Glomerular endothelial cell (primary cell): ENCODE measurements at places on chromosomes 1 and 21. TPM values are rescaled to one million over a fixed set of nuclear protein-coding genes. Genes with fewer than 3 reads are reported as not detected.

The SRSF4 gene
- 41.2 and 61.3 TPM in 2 replicates for total RNA-seq

GRCh38 chr1:156767879-156768604, 707 bp downstream of the PRCC start:
- no peak for DNase-seq

- peak; percentile 65 for DNase-seq
These were observed at the start of gene PM20D1 for GRCh38 chr1:205849619-205850355. PM20D1 (minus strand) TSS chr1:205850132; CDS start chr1:205850072, 60 bp downstream.

GRCh38 chr1:221858818-221859611, 117.1 kb upstream of the DUSP10 start:
- DNase-seq, result no peak

GRCh38 chr1:169590932-169591331, 4.7 kb upstream of the F5 start:
- DNase-seq, result no peak

DNA sequence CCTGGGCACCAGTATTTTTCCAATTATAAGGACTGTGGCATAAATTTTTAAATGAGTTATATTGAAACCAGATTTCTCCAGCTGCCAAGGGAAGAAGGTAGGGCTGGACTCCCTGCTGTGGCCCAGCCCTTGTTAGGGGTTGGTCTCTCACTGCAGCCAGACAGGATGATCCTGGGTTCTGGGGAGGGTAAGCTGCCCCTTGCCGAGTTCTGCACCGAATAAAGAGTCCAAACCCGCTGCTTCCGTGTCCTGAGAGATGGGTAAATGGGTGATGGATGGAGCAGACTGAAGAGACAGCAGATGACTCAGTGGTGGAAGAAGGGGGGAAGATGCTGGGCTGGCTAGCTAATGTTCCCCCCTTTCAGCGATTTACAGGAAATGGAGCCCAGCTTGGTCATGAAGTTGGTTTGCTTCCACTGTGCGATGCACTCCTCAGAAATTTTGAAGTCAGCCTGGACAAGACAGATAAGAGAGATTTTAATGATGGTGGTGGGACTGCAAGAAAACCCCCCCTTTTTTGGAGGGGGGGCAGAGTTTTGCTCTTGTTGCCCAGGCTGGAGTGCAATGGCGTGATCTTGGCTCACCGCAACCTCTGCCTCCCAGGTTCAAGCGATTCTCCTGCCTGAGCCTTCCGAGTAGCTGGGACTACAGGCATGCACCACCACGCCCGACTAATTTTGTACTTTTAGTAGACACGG, 41.4 kb downstream of the YARS1 start:
- DNase-seq, result no peak

- DNase-seq, result no peak
These were observed 52.3 kb upstream of the COX20 start for GRCh38 chr1:244783138-244783537.

The PLCH2 gene
- total RNA-seq, result 0.47 TPM in 1 of 2 replicates, not detected in the other

DNA sequence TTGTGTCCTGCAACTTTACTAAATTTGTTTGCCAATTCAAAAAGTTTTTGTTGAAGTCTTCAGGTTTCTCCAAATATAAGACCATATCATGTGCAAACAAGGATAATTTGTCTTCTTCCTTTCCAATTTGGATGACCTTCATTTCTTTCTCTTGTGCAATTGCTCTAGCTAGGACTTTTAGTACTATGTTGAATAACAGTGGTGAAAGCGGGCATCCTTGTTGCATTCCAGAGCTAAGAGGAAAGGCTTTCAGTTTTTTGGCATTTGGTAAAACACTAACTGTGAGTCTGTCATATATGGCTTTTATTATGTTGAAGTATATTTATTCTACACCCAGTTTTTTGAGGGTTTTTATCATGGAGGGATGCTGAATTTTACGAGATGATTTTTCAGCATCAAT, 630.0 kb upstream of the ADGRL2 start:
- no peak for DNase-seq

DNA sequence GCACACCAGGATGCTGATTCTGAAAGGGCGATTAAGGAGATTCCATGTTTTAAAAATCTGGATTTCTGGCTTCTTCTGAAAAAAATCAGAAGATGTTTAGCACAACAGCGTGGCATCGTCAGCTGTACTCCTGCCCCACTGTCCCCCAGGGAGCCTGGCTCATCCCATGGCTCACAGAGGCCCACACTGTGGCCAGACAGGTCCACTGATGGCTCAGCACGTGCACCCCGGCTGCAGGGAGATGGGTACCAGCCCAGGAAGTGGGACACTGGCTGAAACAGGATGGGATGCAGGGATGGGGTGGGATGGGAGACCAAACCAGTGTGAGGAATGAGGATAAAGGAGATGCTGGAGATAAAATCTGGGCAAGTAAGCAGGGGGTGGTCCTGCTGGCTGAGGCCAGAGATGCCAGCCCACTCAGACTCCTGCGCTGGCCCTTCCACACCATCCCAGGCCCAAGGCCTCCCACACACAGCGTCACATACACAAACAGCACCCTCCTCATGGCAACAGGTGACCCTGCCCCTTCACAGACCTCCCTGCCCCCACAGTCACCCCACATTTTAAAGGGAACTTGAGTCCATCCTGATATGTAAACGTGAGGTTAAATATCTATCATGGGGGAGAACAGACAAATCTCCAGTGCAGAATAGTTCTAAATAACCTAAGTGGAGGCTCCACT, 23.9 kb upstream of the SAMD11 start:
- DNase-seq, result no peak

DNA sequence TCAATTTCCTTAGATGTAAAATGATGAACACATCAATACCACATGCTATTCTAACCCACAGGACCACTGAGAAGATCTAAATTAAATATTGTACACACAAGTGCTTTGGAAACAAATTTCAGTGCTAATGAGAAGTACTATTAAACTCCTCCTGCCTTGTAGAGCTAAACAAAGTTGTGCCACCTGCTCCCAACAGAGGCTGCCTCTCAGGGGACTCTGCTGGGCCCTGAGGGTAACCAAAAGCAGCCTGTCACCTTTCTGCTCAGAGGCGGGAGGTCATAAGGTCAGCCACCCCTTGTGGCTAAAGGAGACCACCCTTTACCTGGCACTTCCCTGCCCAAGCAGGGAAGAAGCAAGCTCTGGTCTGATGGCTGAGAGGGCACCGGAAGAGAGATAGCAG, 6.3 kb downstream of the SLC9A1 start:
- DNase-seq, result no peak

The UBASH3A gene
- not detected in 2 replicates for total RNA-seq

The DPT gene
- not detected in 2 replicates for total RNA-seq

The CNR2 gene
- not detected in 2 replicates for total RNA-seq

GRCh38 chr1:209154912-209155311, 428.6 kb upstream of the CAMK1G start:
- no peak for DNase-seq

DNA sequence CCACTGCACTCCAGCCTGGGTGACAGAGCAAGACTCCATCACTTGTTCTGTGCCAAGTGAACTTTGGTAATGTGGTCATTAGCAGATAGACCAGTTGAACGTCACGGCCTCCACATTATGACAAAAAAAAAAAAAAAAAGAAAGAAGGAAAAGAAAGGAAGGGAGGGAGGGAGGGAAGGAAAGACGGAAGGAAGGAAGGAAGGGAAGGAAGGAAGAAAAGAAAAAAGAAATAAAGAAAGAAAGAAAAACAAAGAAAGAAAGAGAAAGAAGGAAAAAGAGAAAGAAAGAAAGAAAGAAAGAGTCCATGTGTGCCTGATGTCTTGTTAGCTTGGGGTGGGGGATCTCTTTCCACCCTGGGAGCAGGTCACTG, 45.3 kb downstream of the SIM2 start:
- no peak for DNase-seq

The TRABD2B gene
- total RNA-seq, result 0.05 and 0.06 TPM in 2 replicates

GRCh38 chr1:64171797-64172281, 31.6 kb upstream of the UBE2U start:
- no peak for DNase-seq

The PRR9 gene
- not detected in 2 replicates for total RNA-seq

DNA sequence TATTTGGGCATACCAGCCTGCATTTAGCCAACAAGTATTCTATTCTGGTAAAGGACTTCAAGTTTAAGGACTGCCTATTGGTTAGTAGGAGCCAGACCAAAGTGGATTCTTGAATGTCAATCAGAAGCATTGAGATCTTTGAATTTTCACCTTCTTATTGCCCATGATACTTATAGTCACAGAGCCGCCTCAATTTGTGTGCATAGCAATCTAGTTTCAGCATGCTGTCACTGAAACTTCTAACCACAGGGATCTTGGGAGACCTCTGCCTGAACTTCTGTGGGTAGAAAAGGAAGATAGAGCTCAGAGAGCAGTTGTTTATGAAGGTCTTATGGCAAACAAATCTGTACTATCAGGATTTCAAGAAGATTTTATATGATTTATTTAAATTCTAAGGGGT, 501.4 kb upstream of the USP24 start:
- DNase-seq, result no peak

DNA sequence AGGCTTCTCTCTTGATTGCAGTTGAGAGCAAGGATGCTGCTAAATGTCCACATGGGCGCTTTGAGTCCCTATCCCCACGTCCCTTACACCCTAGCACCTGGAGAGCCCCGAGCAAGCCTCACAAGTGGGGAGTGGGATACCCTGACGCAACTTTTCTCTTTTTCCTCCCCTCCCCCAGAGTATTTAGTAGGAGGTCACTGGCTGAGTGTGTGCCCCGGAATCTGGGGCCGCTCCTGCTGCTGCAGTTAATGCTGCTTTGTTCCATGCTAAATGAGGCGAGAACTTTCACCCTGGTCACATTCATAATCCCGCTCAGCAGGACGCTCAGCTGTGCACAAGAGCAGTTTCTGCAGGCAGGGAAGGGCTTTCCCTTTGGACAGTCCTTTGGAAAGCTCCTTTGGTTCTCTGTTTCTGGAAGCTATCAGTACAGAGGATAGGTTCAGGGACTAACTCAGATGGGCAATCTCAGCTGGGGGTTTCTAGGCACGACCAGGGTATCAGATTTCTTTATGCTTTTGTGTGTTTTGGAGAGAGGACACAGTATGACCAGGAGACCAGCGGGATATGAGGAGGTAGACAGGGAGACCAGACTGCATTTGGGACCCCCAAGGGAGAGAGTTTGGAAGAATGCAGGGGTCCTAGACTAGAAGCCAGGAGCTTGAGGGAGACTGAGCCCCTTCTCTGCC, 75.9 kb downstream of the NOS1AP start:
- DNase-seq, result no peak

The S100A1 gene
- not detected in 2 replicates for total RNA-seq

The DNASE2B gene
- not detected in 2 replicates for total RNA-seq

The RAB7B gene
- 0.63 TPM in 1 of 2 replicates, not detected in the other for total RNA-seq

- DNase-seq, result no peak
These were observed 9.4 kb downstream of the RUSC1 start for GRCh38 chr1:155329980-155330598.

The INSRR gene
- not detected in 2 replicates for total RNA-seq

The AKR1A1 gene
- total RNA-seq, result 123 and 133 TPM in 2 replicates

DNA sequence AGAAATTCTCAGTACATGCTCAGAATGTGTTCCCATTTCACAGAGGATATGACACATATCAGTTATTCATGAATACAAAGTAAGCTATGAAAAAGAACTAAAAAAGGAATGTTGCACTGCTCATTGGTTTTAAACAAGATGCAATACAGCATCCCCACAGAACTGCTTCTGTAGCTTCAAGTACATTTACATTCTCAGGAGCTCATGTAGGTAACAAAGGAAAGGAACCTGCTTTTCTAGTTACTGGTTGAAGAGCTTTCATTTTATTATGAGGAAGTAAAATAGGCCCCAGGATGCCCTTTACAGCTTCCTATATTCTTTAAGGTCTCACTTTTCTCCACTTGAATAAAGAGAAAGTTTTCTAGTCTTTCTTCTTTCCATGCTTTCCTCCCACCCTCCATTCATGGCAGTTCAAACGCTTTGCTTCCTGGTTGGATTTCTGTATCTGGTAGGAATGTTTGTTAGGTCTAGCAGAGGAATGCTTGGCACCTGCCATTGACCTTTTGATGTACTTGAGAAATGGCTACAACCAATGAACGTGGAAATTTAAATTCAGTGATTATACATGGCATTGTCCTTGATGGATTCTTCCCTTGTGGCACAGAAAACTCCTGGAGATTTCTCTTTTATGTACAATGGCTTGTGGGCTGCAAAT, 27.1 kb upstream of the KCNK2 start:
- no peak for DNase-seq

DNA sequence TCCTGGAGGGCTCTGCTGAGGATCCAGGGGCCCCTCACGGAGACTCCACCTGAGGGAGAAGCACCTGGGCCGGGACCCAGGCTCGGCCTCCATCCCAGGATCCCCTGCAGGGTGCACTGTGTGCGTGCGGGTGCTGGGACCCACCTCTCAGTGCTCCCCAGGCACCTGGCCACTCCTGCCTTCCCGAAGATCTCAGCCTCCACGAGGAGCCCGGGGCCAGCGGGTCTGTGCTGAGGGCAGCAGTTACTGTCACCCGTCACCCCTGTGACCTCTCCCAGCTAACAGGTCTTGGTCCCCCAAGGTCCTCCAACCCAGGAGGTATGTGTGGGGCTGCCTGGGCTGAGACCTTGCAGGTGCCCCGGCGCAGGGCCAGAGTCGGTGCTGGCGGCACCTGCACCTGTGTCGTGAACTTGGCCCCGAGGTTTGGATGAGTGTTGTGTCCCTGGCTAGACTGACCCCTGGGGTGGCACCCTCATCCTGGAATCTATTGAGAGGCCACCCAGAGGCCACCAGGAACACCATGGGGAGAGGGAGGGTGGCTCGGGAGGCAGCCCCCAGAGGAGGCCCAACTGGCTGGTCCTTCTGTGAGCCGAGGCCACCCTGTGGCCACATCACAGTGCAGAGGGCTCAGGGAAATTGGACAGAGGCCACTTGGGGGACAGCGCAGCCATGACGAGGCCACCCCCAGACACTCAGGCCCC, 17.7 kb downstream of the MORN1 start:
- no peak for DNase-seq

DNA sequence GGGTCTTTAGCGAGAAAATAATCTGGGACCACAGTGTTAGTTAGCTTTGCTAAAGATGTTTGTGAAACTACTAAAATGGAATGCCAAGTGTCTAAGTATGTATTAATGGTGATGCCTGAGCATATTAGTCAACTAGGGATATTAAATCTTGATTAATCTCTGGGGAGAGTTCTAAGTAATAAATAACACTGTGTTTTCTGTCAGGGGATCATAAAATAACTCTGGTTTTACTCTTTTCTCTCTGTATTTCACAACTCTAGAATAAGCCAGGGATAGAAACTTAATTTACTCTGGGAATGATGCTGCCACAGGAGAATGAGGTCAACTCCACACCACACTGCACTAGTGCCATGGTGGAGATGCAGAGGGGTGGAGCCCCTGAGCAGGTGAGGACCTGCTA, 399.2 kb downstream of the PTBP2 start:
- DNase-seq, result no peak

- DNase-seq, result no peak
These were observed 36.6 kb upstream of the LCE5A start for GRCh38 chr1:152473887-152474537.

DNA sequence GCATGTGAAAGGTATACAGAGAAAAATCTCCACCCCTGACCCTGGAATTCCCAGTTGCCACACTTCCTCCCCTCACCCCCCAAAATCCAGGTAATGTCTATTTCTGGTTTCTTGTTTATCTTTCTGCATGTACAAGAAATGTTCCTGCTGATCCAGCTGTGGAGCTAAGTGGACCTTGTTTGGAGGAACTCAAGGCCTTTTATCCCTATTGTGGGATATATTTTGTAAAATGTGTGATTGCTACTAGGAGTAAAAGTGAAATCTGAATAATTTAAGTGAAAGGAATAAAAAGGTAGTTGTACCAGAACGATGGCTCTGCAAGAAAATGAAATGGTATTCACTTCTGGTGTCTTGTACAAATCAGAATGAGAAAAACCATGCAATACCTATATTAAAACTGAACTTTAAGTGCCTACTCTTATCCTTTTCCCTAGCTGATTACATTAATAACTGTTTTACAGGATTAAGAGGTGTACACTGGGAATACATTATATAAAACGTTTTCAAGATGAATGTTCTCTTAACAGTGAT, 3.0 kb downstream of the SPEN start:
- DNase-seq, result no peak
